ENCODE measurements at places on chromosomes 1 and 21.

- H3K4me1 ChIP-seq, result no peaks in the 10 kb centered on the region
- H3K27me3 ChIP-seq, result no peaks in the 10 kb centered on the region
- no peak for DNase-seq
- no peak overlapping the region for H3K4me3 ChIP-seq
- H3K27ac ChIP-seq, result no peak overlapping the region
Measured at GRCh38 chr1:95583661-95584210, 349.7 kb downstream of the RWDD3 start.

- H3K27ac ChIP-seq, result no peak overlapping the region
- H3K27me3 ChIP-seq, result no peaks in the 10 kb centered on the region
- H3K36me3 ChIP-seq, result no peaks in the 10 kb centered on the region
- H3K4me3 ChIP-seq, result no peak overlapping the region
Measured at GRCh38 chr1:199404976-199405375, 622.5 kb upstream of the NR5A2 start.

GRCh38 chr21:42465803-42466127, 30.3 kb downstream of the RSPH1 start:
- H3K27ac ChIP-seq, result peak overlapping the region; percentile 93
- peak overlapping the region; percentile 74 for H3K4me3 ChIP-seq
- H3K36me3 ChIP-seq, result no peaks in the 10 kb centered on the region
- no peak for DNase-seq
- peaks cover 91% of the 10 kb centered on the region for H3K4me1 ChIP-seq

GRCh38 chr1:223747838-223748335, 35.5 kb downstream of the CAPN2 start:
- no peak for DNase-seq
- no peaks in the 10 kb centered on the region for H3K27me3 ChIP-seq
- no peak overlapping the region for H3K4me3 ChIP-seq

- peaks cover 8% of the 10 kb centered on the region for H3K27me3 ChIP-seq
- H3K4me1 ChIP-seq, result no peaks in the 10 kb centered on the region
- no peak overlapping the region for H3K4me3 ChIP-seq
- H3K27ac ChIP-seq, result no peak overlapping the region
- peaks cover 12% of the 10 kb centered on the region for H3K36me3 ChIP-seq
Measured at GRCh38 chr1:31651766-31652165, 7.1 kb upstream of the PEF1 start.

- no peak for DNase-seq
- H3K4me3 ChIP-seq, result no peak overlapping the region
- H3K4me1 ChIP-seq, result peaks cover 9% of the 10 kb centered on the region
- no peak overlapping the region for H3K27ac ChIP-seq
Measured at GRCh38 chr1:229699613-229700267, 73.7 kb downstream of the URB2 start.

GRCh38 chr1:48701445-48701844, 75.2 kb downstream of the BEND5 start:
- DNase-seq, result no peak
- peaks cover 7% of the 10 kb centered on the region for H3K4me1 ChIP-seq
- H3K36me3 ChIP-seq, result no peaks in the 10 kb centered on the region
- no peak overlapping the region for H3K4me3 ChIP-seq

- H3K27ac ChIP-seq, result no peak overlapping the region
- H3K27me3 ChIP-seq, result no peaks in the 10 kb centered on the region
- no peaks in the 10 kb centered on the region for H3K4me1 ChIP-seq
- no peaks in the 10 kb centered on the region for H3K36me3 ChIP-seq
Measured at GRCh38 chr1:193676996-193677549, 490.7 kb upstream of the B3GALT2 start.

GRCh38 chr1:27292106-27292505, 29.9 kb upstream of the TMEM222 start:
- H3K27me3 ChIP-seq, result no peaks in the 10 kb centered on the region
- H3K4me3 ChIP-seq, result no peak overlapping the region
- no peak for DNase-seq
- H3K36me3 ChIP-seq, result peaks cover 51% of the 10 kb centered on the region
- no peaks in the 10 kb centered on the region for H3K4me1 ChIP-seq
- H3K27ac ChIP-seq, result peak overlapping the region; percentile 57

- no peaks in the 10 kb centered on the region for H3K27me3 ChIP-seq
- H3K27ac ChIP-seq, result peak overlapping the region; percentile 95
- H3K4me1 ChIP-seq, result peaks cover 59% of the 10 kb centered on the region
- H3K36me3 ChIP-seq, result peaks cover 45% of the 10 kb centered on the region
Measured at GRCh38 chr1:207823880-207824566, 72.2 kb downstream of the CD46 start.

- H3K27ac ChIP-seq, result no peak overlapping the region
- peaks cover 15% of the 10 kb centered on the region for H3K27me3 ChIP-seq
- no peak for DNase-seq
- no peaks in the 10 kb centered on the region for H3K36me3 ChIP-seq
- peaks cover 8% of the 10 kb centered on the region for H3K4me1 ChIP-seq
Measured at GRCh38 chr1:66527686-66528085, 6.3 kb upstream of the SGIP1 start.

DNA sequence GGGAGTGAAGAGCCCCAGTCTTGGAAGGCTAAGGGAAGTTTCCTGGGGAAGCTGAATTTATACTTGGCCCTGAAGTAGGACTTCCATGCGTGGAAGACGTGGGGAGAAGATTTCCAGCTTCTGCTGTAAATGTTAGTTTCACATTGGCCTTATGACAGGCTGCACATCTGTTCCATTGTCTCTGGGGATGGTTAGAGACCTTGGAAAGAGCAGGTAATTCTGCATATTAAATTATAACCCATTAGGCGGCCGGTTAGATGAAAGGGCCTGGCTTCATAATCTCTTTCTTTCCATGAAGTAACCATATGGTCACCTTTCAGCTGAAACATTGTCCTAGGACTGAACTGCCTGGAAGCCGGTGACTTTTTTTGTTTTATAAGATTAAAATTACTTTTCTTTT, 37.5 kb downstream of the DPT start:
- no peaks in the 10 kb centered on the region for H3K36me3 ChIP-seq
- H3K4me1 ChIP-seq, result no peaks in the 10 kb centered on the region
- no peak overlapping the region for H3K27ac ChIP-seq
- no peak overlapping the region for H3K4me3 ChIP-seq
- H3K27me3 ChIP-seq, result peaks cover 8% of the 10 kb centered on the region

- H3K27me3 ChIP-seq, result peaks cover 4% of the 10 kb centered on the region
- no peaks in the 10 kb centered on the region for H3K4me1 ChIP-seq
- DNase-seq, result no peak
Measured at GRCh38 chr1:186465946-186466345, 5.0 kb upstream of the PDC start.

- H3K4me3 ChIP-seq, result peak within 1 kb of the TSS; percentile 66
- no peak for DNase-seq
- peaks cover 48% of the 10 kb centered on the region for H3K4me1 ChIP-seq
- H3K36me3 ChIP-seq, result no peaks in the 10 kb centered on the region
Measured at GRCh38 chr1:153626904-153627714, at the start of gene S100A13. TSS of gene S100A13 (minus strand) at chr1:153627505. CDS start at chr1:153626472, 1,033 bp downstream.

DNA sequence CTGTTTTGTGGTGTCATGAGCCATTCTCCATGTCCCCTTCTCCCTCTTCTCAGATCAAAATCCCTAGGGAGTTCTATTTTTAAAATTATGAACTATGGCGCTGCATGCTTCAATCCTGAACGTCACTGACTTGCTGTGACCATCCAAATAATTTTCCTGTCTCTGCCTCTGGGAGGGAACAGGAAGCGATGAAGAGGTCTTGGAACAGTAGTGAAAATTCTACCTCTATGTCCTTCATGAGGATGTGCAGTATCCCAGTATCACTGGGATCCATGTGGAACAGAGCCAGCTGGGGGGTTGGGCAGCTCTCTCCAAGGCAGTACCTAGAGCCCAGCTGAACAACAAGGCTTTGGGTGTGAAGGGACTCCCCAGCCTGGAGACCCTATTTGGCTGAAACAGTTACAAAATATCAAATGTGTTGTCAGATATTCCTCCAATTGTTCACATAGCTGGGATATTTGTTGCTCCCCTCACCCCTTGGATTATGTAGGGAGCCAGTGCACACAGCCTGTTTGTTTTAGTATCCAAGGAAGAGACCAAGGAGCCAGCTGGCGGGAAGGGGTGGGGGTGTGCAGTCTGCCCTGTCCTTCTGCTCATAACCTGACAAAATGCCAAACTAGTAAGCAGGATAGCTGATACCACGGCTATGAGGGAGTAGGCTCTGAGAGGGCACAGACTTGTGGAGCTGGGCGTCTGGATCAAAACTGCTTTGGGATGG, 7.6 kb downstream of the DCLRE1B start:
- DNase-seq, result no peak
- H3K4me1 ChIP-seq, result peaks cover 19% of the 10 kb centered on the region
- no peak overlapping the region for H3K27ac ChIP-seq
- H3K36me3 ChIP-seq, result peaks cover 53% of the 10 kb centered on the region

GRCh38 chr1:63368131-63368530, 704 bp downstream of the ALG6 start:
- DNase-seq, result no peak
- H3K4me3 ChIP-seq, result peak overlapping the region; percentile 99
- H3K36me3 ChIP-seq, result peaks cover 9% of the 10 kb centered on the region
- H3K27ac ChIP-seq, result peak overlapping the region; percentile 94
- H3K4me1 ChIP-seq, result peaks cover 22% of the 10 kb centered on the region

- H3K36me3 ChIP-seq, result peaks cover 31% of the 10 kb centered on the region
- no peak overlapping the region for H3K4me3 ChIP-seq
- H3K4me1 ChIP-seq, result no peaks in the 10 kb centered on the region
- DNase-seq, result no peak
- no peak overlapping the region for H3K27ac ChIP-seq
- H3K27me3 ChIP-seq, result no peaks in the 10 kb centered on the region
Measured at GRCh38 chr1:92356956-92357355, 58.1 kb downstream of the RPAP2 start.

- no peak overlapping the region for H3K27ac ChIP-seq
- H3K27me3 ChIP-seq, result no peaks in the 10 kb centered on the region
- H3K4me1 ChIP-seq, result no peaks in the 10 kb centered on the region
- H3K4me3 ChIP-seq, result no peak overlapping the region
- DNase-seq, result no peak
Measured at GRCh38 chr21:46544003-46544402, 60.9 kb downstream of the S100B start.

DNA sequence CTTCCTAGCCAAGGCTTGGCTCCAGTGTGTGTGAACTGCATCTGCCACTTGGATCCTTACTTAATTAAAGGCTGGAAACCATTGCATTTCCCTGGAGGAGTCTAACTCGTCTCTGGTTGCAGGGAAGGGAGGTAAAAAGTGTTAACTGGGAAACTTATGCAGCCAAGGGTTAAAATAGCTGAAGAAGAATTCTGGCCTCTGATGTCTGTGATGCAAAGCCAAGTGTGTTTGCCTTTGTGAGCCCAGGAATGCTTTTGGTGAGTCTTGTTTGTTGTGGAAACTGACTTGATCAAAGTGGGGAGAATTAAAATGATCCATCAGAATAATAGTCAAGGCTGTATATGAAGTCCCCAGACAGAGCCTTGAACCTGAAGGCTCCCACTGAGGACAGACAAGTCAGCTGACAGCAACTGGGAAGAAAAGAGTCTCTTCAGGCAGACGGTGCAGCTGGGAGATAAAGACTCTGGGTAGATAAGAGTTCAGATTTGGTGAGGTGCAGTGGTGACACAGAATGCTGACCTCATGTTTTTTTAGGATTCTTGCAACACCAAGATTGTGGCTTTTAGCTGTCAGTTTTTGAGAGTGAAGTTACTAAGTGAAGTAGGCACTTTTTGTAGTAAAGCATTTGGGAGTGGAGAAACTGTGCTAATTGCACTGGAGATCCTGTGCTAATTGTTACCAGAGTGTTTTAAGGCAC, 59.5 kb upstream of the WLS start:
- DNase-seq, result no peak
- no peak overlapping the region for H3K4me3 ChIP-seq
- H3K4me1 ChIP-seq, result no peaks in the 10 kb centered on the region

- H3K36me3 ChIP-seq, result peaks cover 49% of the 10 kb centered on the region
- no peaks in the 10 kb centered on the region for H3K27me3 ChIP-seq
- H3K4me1 ChIP-seq, result peaks cover 49% of the 10 kb centered on the region
- peak overlapping the region; percentile 67 for H3K4me3 ChIP-seq
- peak overlapping the region; percentile 94 for H3K27ac ChIP-seq
Measured at GRCh38 chr1:155960081-155960745, 18.1 kb downstream of the ARHGEF2 start.
